ENCODE measurements at places on chromosomes 2 and 18. TPM values are rescaled to one million over a fixed set of nuclear protein-coding genes. Genes with fewer than 3 reads are reported as not detected.

- H3K27ac ChIP-seq, result peak overlapping the region; percentile 78
- peak overlapping the region; percentile 98 for H3K4me3 ChIP-seq
- H3K27me3 ChIP-seq, result no peaks in the 10 kb centered on the region
- peak; percentile 13 for DNase-seq
- H3K4me1 ChIP-seq, result peaks cover 31% of the 10 kb centered on the region
- no peaks in the 10 kb centered on the region for H3K36me3 ChIP-seq
Observed at GRCh38 chr2:36967236-36967876, 1.0 kb upstream of the STRN start.

MYL1 gene
- total RNA-seq, result not detected

DNA sequence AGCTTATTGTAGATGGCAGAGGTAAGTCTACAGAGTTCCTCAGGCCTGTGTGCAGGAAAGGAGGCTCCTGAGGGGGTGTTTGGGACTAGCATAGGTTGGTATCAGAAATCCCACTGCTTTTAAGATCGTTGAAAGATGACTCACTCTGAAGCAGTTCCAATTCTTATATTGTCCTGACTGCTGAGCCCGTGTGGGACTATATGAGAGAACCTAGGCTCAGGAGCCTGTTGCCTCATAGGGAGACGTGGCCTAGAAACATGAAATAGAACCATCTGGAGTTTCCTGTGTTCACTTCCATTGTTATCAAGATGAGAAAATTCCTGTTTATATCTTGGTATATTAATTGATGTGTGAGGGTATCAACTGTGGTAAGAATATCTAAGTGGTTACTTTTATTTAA, 5.7 kb downstream of the CCT7 start:
- no peak overlapping the region for H3K4me3 ChIP-seq
- peaks cover 73% of the 10 kb centered on the region for H3K36me3 ChIP-seq
- H3K27me3 ChIP-seq, result no peaks in the 10 kb centered on the region
- H3K4me1 ChIP-seq, result peaks cover 12% of the 10 kb centered on the region
- no peak for DNase-seq

DNA sequence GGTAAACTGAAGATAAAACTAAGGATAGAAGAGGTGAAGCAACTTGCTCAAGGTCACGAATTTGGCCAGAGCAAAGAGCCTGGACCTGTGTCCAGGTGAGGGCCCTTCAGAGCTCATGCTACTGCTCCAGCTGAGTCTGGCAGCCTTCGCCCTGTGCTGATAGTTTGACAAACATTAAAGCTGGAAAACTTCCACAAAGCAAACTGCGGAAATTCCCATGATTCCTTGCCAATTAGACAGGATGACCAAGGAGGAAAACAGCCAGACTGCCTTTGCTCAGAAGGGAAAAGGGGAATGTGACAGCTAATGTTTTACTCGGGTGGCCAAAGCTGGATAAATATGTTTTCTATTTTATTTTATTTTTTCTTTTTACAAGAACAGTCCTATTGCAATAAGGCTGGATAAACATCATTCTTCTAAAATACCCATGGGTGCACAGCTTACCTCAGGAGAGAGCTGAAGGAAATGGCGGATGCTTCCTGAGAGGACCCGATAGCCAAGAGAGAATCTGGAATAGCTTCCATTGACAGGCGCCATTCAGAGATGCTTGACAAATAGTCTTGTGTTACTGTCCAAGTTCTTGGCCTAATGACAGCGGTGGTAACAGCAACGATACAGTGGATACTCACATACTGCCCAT, 5.3 kb upstream of the CTAGE1 start:
- DNase-seq, result no peak
- no peak overlapping the region for H3K27ac ChIP-seq
- no peaks in the 10 kb centered on the region for H3K36me3 ChIP-seq
- no peak overlapping the region for H3K4me3 ChIP-seq

DNA sequence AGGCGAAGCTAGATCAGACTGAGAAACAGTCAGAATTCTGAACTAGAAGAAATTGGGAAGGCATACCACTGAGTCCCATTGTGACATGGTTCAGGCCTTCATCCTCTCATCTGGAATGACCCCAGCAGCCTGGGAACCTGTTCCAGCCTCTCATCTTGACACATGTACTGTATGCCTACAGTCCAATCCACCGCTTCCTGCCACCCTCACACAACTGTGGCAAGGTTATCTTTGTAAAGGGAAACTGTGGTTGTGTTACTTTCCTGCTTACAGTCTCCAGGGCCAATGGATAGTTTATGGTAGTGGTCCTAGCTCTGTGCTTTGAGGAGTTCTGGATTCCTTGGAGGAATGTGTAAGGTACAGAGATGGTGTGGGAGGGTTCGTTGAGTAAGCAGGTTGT, 296.9 kb upstream of the TRIB2 start:
- no peak overlapping the region for H3K27ac ChIP-seq
- DNase-seq, result no peak
- H3K36me3 ChIP-seq, result no peaks in the 10 kb centered on the region
- H3K27me3 ChIP-seq, result no peaks in the 10 kb centered on the region
- H3K4me1 ChIP-seq, result no peaks in the 10 kb centered on the region
- H3K4me3 ChIP-seq, result no peak overlapping the region

GRCh38 chr2:120686511-120687168, 49.0 kb upstream of the GLI2 start:
- H3K4me3 ChIP-seq, result no peak overlapping the region
- no peaks in the 10 kb centered on the region for H3K27me3 ChIP-seq
- no peaks in the 10 kb centered on the region for H3K36me3 ChIP-seq
- H3K27ac ChIP-seq, result no peak overlapping the region

- H3K36me3 ChIP-seq, result no peaks in the 10 kb centered on the region
- no peak for DNase-seq
- H3K4me1 ChIP-seq, result no peaks in the 10 kb centered on the region
- H3K27me3 ChIP-seq, result no peaks in the 10 kb centered on the region
- H3K27ac ChIP-seq, result no peak overlapping the region
Observed at GRCh38 chr2:187906021-187906420, 351.8 kb upstream of the TFPI start.

DNA sequence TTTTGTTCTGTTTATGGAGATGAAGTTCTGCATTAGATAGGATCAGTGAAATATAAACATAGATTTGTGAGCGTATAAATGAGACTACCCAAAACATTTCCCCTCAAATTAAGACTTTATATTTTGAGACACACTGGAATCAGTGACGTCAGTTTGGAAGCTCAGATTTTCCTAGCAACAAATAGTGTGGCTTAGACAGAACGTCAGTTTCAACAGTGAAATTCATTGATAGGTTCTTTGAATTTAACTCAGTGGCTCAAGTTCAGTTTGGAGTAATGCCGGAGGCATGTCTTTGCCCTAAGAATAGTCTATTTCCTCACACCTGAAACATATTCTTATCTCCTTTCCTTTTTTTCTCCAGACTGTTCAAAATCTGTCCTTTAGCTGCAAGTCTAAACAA, 113.6 kb upstream of the ARHGAP15 start:
- H3K27ac ChIP-seq, result no peak overlapping the region
- no peaks in the 10 kb centered on the region for H3K36me3 ChIP-seq
- no peak overlapping the region for H3K4me3 ChIP-seq
- H3K4me1 ChIP-seq, result no peaks in the 10 kb centered on the region

- H3K4me3 ChIP-seq, result no peak overlapping the region
- H3K4me1 ChIP-seq, result no peaks in the 10 kb centered on the region
- no peak overlapping the region for H3K27ac ChIP-seq
- H3K27me3 ChIP-seq, result no peaks in the 10 kb centered on the region
- DNase-seq, result no peak
Observed at GRCh38 chr2:36919041-36919837, 47.1 kb downstream of the STRN start.

MSTN gene
- total RNA-seq, result not detected

CRACDL gene
- total RNA-seq, result not detected
